ENCODE measurements at places on chromosomes 6 and 20.

GRCh38 chr20:36744243-36744642 lies 1.6 kb downstream of the NDRG3 start:
- DNase-seq: no peak

DNA sequence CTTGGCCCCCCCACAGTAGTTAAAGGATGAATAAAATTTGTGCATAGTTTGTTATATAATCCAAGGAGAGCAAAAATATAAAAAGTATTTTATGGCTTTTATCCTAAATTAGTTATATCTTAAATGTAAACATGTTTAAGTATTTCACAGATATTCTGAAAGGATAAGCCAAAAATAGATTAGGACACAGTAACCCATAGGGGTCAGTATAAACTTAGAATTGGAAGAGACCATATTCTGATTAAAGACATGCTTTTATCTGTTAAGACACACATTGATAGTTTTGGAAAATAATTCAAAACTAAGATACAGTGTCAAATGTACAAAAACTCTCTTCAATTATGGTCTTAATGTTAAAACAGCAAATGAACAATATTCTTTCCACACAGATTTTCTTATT lies 4.5 kb upstream of the SERINC1 start:
- DNase-seq: no peak

- no peak for DNase-seq
These were observed 72.4 kb downstream of the SLC22A23 start for GRCh38 chr6:3384241-3385143.

DNA sequence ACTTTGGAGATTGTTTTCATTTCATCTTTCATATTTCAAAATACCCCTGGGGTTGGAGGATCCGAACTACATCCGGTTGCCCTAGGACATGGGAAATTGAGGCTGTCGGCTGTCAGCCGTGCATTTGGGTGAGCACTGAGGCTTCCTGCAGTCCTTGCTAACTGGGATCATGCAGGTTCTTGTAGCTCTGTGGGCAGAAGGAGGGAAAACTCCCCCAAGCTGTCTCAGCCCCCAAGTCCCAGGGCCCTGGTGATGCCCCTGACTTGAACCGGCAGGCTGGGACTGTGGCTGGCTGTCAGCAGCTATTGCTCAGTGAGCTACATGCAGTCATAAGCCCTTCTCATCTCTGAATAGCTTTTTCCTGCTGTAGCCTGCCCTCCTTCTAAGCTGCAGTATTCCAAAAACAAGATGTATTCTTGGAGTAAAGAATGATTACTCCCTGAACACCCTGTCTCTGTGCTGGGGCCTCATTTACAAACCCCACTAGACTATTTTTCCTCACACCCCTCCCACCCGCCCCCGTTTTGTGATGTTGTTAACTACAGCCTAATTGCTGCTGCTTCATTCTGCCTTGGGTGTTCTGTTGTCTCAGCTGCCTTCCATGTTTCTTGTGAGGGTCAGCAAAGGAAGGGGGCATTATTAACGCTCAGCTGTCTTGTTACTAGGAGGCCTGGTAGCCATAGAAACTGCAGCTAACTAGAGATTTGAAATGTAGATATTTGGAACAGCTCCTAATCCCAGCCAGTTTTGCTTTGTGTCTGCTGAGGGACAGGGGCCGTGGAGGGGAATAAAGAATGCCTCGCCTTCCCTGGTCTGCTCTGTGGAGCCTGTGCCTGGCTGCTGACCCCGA lies 18.1 kb downstream of the MTRES1 start:
- no peak for DNase-seq

- no peak for DNase-seq
These were observed 182.0 kb upstream of the MYLIP start for GRCh38 chr6:15946701-15947385.

GRCh38 chr6:37878150-37878710 lies 58.7 kb downstream of the ZFAND3 start:
- no peak for DNase-seq

GRCh38 chr6:55664591-55665587 lies 85.9 kb upstream of the HMGCLL1 start:
- DNase-seq: no peak

GRCh38 chr20:57667388-57667787 lies 42.4 kb downstream of the PMEPA1 start:
- DNase-seq: no peak

- DNase-seq: no peak
These were observed 84.7 kb upstream of the SCP2D1 start for GRCh38 chr20:18728870-18729224.

- no peak for DNase-seq
These were observed 2.2 kb downstream of the KCNG1 start for GRCh38 chr20:51020657-51021056.

- no peak for DNase-seq
These were observed 4.6 kb downstream of the XKR7 start for GRCh38 chr20:31972471-31973021.

DNA sequence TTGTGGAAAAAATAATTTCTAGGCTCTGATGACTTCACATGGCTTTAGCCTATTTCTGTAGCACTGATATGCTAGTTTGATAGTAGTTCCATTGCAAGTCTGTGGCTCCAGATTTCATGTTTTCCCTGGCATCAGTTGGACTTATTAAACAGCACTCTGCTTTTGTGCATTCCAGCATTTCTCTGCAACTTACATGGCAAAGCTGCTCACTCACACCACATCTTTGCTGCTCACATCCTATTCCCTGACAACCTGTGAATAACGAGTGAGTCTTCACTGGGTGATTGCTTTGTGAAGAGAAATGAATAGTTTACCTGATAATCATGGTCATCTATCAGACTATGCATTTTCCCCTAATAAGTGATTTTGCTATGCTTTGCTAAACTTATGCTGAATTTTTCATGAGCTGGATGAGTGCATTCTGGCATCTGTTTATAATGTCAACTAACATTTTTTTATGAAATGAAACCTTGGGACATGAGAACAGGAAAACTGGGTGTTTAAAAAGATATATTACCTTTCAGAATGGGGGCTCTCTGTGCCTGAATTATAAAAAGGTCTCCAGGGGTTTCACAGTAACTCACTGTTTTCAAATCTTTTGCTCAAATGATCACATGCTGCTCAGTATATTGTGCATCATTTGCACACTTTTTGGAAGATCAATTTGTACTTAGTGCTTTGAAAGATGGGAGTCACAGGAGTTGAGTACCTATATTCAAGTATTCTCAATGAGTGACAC lies 301.8 kb downstream of the TBC1D32 start:
- no peak for DNase-seq

DNA sequence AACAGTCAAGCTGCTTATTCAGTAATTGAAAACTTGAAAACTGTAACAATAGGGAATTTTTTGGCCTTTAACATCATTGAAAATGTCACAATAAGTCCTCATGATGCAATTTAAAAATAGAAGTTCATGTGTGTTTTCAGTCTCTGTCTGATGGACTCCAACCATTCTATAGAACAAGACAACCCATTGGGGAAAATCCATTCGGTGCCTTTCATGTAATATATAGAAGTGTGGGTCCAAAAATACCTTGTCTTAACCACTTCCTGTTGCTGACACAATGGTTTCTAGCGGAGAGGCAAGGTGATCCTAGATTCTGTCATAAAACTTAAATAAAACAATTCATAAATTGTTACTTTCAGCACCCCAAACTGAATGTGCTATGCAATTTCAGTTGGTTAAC lies 1131.3 kb upstream of the MAP3K7 start:
- no peak for DNase-seq

GRCh38 chr20:25364879-25365699 lies 25.5 kb downstream of the ABHD12 start:
- no peak for DNase-seq

- peak; percentile 21 for DNase-seq
These were observed 10.3 kb upstream of the DST start for GRCh38 chr6:56652994-56653393.

GRCh38 chr20:10201321-10201870 lies 17.2 kb upstream of the SNAP25 start:
- no peak for DNase-seq

GRCh38 chr6:355373-356208 lies 36.0 kb upstream of the IRF4 start:
- no peak for DNase-seq

GRCh38 chr6:168226061-168226752 lies 93.4 kb downstream of the DACT2 start:
- DNase-seq: no peak

GRCh38 chr6:158164579-158165170 lies 3.4 kb downstream of the SERAC1 start:
- DNase-seq: no peak

DNA sequence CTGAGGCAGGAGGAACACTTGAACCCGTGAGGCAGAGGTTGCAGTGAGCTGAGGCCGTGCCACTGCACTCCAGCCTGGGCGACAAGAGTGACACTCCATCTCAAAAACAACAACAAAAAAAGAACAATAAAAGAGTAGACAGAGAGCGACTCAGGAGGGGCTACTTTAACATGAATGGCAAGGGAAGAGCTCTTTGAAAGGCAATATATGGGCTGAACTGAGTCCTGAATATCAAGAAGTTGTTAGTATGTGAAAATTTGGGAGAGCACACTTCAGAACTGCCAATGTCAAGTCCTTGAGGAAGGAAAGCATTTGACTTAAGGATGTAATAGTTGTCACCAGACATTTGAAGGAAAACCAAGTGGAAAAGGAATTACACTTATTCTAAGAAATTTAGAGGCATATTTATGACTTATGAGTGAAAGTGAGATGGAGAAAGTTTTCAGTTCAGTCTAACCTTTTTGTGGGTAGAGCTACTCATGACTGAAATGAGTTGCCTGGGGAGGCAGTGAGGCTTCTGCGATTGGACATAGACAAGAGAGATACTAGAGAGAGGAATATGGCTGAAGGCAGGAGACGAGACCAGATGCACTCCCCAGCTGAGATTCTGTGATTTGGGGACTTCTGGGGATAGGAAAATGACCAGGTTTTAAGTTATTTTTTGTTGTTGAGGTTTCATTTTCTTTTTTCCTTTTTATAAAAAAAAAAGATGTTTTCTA lies 48.6 kb upstream of the SLC16A10 start:
- no peak for DNase-seq

DNA sequence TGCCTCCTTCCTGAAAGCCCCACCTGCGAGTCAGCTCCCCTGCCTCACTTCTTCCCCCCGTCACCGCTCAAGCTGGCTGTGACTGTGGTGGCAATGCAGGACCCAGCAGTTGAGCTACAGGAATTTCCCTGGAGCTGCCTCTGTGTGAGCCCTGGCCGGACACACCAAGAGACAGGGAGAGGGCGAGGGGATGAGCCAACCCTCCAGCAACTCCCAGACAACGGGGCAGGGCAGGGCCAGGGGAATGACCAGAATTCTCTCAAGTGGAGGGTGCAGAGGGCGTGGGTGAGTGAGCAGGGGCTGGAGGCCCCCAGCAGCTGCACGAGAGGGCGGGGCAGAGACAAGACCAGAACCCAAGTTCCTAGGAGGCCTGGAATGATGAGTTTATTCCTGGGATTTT lies 4.9 kb upstream of the ARFGAP1 start:
- no peak for DNase-seq

DNA sequence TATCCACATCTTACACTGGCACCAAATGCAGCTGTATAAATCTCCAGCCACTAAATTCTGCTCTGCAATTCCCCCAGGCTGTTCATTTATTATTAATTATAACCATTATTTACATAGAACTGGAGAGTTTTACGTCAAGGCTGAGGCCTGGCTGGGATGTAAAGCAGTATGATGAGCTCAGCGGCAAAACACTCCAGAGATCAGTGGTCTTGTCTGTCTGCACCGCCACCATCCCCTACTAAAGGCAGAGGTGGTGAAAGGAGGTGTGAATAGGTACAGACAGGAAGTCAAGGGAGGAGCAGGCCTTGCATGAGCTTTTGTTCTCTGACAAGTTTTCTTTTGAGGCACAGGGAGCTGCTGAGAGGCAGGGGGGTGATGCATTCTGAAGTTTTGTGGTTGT lies 159.9 kb upstream of the PCSK2 start:
- no peak for DNase-seq

- no peak for DNase-seq
These were observed 47.5 kb downstream of the SIRPA start for GRCh38 chr20:1942486-1943274.

GRCh38 chr20:25669826-25670422 lies 26.7 kb downstream of the ZNF337 start:
- DNase-seq: peak; percentile 58

DNA sequence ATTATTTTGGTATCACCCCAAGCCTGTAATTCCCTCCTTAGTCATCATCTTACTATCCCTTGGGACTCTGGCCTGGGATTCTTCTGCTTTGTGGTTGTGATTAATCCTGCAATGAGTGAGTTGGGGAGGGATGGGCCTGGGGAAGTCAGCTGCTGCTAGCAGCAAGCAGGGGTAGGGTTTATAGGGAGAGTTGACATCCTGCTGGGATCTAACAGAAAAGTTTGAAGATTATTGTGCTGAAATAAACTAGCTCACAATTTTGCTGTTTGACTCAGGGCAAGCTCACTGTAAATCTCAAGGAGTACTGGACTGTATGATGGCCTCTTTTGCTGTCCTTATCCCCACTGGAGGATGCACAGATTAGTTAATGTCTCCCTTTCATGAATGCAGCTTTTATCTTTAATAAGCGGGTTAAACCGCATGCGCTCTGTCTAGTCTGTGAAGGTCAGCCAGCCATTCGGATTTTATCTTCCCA lies 83.4 kb downstream of the JARID2 start:
- peak; percentile 91 for DNase-seq

DNA sequence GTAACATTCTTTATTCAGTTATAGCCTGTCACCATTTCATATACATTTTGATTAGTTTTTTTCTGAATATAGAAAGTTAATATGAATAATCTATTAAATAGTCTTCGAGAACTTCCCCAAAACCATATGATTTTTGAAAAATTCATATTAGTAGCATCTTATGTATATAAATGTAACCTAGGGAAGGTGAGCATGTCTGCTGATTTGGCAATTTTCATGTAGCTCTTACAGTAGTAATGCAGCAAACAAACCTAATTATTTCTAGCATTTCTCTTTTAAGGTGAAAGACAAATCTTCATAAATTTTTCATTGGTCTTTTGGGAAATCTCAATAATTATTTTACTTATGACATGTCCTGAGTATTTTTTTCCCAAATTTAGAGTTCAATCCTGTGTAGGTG lies 939.0 kb downstream of the TBC1D32 start:
- no peak for DNase-seq

DNA sequence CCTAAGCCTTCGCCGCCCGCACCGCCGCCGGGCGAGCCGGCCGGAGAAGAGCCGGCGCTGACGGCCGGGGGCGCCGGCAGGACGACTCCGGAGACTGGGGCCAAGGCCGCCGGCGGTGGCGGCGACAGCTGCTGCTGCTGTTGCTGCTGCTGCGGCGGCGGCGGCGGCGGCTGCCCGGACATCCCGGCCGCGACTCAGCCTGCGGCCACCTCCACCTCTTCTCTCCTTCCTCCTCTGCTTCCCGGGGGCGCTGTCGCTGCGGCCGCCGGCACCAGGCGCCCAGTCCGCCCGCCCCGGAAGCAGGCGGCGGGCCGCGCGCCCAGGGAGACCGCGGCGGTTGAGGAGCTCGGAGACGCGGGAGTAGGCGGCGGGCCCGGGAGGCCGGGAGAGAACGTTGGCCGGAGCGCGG lies 307 bp downstream of the RANBP9 start:
- no peak for DNase-seq

- DNase-seq: no peak
These were observed 152.6 kb downstream of the TSHZ2 start for GRCh38 chr20:53124803-53125202.

GRCh38 chr20:47688385-47689381 lies 96.6 kb downstream of the SULF2 start:
- DNase-seq: no peak

Data from AG04449 (cell line).